ENCODE measurements at places on chromosomes 6 and 20.
A peak's percentile ranks its signal among the peaks of the same experiment; 100 is the strongest.

DNA sequence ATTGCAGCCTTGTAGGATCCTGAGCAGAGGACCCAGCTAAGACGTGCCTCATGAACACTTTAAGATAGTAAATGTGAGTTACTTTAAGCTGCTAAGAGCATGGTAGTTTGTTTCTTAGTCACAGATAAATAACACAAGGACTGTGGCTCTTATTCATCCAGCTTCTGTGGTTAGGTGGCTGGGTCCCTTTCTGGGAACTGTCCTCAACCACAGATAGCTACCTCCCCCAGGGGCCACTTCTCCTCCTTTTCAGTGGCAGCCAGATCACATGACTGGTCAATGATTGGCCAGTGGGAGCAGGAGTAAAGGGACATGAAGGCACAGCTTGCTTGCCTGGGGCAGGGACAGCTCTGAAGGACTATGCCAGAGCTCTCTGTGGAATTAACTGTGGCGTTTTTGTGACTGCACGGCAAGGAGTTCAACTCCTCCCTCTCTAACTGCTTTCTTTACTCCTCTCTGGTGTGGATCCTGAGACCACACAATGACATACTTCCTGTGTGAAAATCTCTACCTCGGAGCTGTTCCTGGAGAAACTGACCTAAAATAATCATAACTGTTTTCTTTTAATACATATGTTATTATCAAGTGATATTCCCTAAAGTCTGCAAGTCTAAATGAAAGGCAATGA, 76.5 kb downstream of the NRN1 start:
- no peak for DNase-seq

- no peak for DNase-seq
These were observed 47.3 kb upstream of the LRFN2 start for GRCh38 chr6:40634429-40634828.

DNA sequence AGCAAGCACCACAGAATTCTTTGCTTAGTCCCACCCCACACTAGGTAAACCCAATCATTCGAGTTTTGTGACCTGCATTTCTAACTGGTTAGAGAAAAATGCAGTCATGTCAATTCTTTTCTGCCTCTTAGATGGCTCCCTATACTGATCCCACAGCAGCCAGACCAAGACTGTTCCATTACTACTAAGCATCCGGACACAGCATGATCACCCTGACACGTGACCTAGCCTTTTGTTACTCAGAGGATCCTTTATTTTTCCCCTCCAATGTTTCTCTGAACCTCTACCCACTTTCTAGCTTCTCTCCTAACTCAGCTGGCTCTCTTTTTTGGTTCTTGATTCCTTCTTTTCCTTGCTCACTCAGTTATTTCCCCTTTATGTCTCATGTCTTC, 87.9 kb downstream of the PDE10A start:
- no peak for DNase-seq

DNA sequence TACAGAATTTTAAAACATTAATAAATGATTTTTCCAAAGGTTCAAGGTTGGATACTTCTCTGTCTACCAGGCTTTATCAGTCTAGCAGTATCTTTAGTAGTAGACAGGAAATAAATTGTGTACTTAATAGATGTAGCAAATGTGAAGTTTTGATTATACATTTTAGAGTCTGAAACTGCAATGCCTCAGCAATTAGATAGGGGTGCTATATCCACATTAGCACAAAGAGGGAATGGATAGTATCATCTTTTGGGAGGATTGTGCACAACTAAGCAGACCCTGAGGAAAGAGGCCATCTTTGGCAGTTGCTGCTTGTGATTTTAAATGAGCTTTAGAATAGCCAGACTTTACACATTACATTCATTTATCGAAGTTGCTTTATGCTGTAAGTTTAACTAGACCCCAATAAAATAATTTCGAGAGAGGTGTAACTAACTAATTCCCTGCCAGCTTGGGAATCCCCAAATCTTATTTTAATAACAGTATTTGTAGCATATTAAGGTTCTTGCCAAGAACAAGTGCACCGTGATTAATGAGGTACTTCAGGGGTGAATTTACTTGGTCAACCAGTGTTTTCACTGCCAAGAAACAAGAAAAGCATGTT, 2.8 kb downstream of the KCNQ5 start:
- no peak for DNase-seq

- DNase-seq: no peak
These were observed 615.7 kb upstream of the CITED2 start for GRCh38 chr6:139990026-139990686.

GRCh38 chr6:118780668-118781067, 113.3 kb upstream of the ASF1A start:
- DNase-seq: no peak

GRCh38 chr6:43809417-43810305, 39.6 kb downstream of the VEGFA start:
- no peak for DNase-seq

DNA sequence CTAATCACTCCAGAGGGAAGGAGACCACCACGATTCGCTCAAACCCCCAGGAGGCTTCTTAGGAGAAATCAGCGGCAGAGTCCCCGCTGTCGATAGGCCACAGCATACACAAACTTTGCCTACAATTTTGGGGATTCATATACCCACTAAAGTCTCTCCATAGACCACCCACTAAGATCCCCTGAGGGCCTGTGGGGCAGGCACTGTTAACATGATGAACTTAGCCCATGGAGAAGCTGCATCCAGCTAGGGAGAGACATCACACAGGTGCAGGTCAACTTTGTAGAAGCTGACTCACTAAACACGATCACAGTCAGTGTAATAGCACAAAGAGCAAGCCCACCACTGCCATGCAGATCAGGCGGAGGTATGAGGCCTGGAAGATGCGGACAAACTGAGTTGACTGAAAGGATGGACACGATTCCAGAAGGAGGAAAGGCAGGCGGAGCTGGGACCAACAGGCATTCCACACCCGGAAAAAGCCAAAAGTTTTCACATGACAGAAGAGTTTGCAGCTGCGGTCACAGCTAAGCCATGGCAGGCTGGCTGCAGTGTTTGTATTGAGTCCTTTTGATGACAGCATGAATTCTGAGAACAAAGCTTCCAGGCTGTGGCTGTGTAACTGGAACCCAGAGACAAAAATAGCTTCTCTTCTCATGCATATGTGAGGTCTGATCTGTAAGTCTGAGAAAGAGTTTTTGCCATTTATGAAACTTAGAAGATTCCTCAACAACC, 75.7 kb upstream of the QKI start:
- no peak for DNase-seq

DNA sequence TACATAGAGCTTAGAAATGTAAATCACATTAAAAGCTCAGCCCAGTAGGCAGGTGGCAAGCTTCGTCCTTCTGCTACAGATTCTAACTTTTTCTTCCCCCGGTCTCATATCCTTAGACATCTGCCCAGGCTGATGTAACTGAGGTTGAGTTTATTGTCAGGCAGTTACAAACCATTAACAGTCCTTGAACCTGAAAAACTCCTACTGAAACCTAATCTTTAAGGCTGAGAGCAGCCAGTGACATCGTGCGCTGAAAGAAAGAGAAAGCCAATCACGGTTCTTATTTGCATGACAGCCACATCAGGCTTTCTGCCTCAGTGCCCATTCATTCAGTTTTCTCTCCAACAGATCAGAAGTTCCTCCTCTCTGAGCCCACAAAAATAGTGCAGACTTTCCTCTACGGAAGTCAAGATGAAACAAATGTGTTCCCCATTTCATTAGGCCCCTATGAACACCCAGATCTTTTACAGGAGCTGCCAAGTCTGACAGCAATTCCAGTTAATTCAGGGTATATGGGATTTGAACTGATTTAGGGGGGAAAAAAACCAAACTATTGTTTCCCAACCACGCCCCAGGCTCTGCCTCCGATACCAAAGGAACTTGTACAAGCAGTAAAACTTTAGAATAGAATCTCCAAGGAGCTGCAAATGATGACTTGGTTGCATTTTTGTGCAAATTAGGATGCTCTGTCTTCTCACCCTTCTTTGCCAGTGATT, at the start of gene NHSL1:
Gene NHSL1 (minus strand): TSS at position 192 of the 716 bp plus-strand sequence. CDS start 204 bp downstream, outside the sequence.
- peak; percentile 22 for DNase-seq

- DNase-seq: no peak
These were observed 4.4 kb downstream of the CPNE1 start for GRCh38 chr20:35660122-35660937.

- DNase-seq: no peak
These were observed 18.5 kb upstream of the PACSIN1 start for GRCh38 chr6:34447386-34447785.

GRCh38 chr6:54903884-54904283, 57.3 kb downstream of the FAM83B start:
- DNase-seq: no peak

GRCh38 chr6:144935661-144936060, 650.5 kb downstream of the UTRN start:
- DNase-seq: no peak

GRCh38 chr6:36805096-36805797, 34.0 kb downstream of the CPNE5 start:
- DNase-seq: no peak

DNA sequence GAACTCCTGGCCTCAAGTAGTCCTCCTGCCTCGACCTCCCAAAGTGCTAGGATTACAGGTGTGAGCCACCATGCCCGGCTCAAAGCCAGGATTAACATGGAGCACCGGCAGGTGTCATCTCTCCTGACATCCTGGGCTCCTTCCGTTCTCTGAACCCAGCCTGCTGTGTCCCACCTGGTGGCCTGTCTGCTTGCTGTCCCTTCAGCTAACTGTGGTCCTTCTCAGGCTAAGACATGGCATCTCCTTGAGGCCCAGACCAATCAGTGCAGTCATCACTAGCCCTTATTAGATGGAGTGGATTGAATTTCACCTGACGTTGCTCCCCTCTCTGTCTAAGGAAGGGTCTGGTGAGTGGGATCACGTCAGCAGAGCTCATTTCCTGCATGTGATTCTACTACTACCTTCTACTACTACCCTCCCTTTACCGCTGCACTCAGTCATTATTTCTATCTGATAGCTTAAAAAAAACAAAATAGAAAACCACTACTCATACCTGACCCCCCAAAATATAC, 28.0 kb upstream of the SYNJ2 start:
- DNase-seq: no peak

DNA sequence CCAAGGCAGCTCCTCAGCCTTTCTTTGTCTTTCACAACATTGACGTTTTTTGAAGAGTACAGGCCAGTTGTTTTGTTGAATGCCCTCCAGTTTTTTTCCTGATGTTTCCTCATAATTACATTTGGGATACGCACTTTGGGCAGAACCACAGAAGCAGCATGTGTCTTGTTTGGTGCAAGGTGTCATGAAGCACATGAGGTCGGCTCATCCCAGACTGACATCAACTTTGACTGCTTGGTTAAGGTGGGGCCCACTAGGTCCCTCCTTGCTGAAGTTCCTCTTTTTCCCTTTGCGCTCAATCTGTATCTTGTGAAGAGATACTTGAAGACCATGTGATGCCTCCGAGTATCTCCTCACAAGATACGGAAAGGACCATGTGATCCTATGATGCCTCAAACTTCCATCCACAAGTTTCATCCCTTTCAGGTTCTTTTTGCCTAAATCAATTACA, 10.5 kb downstream of the SNAI1 start:
- no peak for DNase-seq

DNA sequence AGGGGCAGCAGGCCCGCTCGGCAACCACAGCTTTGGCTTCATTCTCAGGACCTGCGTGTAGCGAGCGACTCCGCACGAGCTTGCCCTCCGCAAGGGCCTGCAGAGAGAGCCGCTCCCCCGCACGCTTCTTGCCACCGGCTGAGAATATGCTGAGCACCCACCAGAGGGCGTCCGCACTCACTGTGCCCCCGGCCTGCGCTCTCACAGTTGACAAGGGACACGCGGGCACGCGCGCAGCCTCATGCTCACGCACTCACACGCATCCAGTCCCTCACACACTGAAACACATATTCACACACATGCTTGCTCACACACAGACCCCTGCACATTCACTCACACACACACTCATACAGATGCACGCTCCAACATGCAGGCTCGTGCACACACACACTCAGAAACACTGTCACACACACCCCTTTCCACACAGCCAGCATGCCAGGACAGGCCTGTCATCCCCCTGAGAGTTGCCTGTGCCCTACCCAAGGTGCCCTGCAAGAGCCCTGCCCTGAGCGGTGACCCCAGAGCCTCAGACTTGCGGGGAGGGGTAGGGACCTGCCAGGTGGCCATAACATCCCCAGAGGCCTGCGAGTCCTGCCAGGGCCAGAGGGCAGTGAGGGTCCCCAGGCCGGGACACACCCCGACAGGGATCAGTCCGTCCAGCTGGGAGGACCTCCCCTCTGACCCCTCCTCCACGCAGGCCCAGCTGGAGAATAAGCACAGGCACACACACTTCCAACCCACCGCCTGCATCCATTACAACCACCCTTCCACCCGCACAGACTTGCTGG, 174.1 kb downstream of the BMP7 start:
- no peak for DNase-seq

- DNase-seq: no peak
These were observed 25.6 kb upstream of the ARMH2 start for GRCh38 chr6:24824142-24824938.

DNA sequence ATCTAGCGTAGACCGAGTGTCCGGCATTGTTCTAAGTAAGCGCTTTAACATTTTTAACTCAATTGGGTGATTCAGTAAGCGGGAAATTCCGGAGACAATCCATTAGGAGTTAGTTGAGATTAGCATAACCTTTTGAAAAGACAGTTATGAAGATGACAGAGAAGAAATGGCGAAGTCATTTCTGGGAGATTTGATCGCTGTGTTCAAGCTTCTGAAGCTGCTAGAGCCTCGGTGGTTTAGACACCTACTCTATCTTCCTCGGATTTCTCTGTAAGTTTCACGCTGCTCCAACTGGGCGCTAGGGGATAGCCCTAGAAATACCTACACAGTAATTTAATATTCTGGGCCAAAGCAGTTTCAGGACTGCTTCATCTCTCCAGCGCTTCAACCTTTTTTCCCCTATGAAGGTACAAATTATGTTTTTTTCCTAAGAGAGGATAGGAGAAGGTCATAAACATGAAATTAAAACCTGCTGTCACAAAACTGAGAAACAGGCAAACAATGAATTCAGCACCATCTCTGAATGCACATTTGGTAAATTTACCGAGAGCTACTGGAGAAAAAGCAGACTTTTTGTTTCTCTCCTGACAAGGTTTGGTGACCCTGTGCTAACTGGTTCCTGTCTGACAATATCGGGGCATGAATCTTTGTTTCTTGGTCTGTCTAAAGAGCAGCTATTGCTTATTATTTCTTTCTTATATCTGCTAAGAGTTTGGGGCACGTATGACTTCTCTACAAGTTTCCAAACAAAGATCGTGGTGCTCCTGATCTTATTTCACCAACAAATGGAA, 22.4 kb downstream of the ZNF311 start:
- no peak for DNase-seq

- DNase-seq: no peak
These were observed 2.8 kb downstream of the FOXS1 start for GRCh38 chr20:31842471-31843157.

GRCh38 chr6:1916334-1917070, 306.8 kb downstream of the FOXC1 start:
- no peak for DNase-seq

All from NCI-H1436 treated with DMSO at 0.1 percent for 48 hours (cell line).